ENCODE measurements at places on chromosomes 3 and 15.

DNA sequence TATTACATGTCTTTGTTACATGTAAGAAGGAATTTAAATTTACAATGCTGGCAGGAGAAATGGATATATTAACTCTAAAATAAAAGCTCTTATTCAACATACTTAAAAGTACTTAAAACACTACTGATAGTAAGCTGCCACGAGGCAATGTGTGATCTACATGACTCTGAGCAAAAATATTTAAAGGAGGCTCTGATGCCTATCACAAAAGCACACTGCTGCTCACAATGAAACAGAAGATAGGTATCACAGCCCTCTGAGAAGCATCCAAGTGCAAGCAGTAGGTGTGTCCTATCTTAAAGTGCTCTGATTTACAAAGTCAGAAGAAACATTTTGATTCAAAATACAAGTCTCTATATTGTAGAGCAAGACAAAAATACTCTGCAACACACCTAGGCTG, 371.2 kb upstream of the WNT5A start:
- no peak for DNase-seq

- DNase-seq, result no peak
Observed at GRCh38 chr15:63915209-63915872, 81.6 kb upstream of the HERC1 start.

- DNase-seq, result no peak
Observed at GRCh38 chr15:101558221-101558941, 68.9 kb upstream of the PCSK6 start.

GRCh38 chr3:58288011-58288728, 17.9 kb upstream of the RPP14 start:
- no peak for DNase-seq

DNA sequence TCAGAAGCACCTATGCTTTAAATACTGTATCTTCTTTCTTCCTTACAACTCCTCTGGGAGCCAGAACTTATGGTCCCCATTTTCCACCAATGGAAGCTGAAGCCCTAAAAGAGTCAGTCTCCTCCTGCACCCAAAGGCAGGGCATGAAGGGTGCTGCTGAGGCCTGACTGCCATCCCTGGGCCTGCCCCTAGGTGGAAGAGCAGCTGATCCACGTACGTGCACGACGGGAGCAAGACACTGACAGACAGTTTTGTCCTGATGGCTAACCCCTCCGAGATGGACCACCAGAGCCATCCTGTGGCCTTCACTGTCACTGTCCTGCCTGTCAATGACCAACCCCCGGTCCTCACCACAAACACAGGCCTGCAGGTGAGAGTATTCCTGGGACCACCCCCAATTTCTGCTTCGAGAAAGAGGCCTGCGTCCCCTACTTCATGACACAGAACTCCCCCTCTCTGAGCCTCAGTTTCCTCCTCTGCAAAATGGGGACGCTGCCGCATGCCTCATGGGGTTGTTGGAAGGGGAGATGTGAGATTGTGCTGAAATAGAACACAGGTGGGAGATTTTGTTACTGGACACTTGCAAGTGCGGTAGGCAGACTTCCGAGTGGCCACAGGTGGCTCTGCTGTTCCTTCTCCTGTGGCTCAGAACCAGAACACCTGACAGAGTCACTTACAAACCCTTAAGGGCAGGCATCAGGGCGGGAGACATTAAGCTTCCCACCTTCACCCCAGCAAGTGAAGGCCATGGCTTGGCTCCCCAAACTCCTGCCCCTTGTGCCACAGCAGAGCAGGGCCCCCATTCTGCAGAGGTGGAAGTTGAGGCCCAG, 175.4 kb downstream of the TBC1D2B start:
- DNase-seq, result no peak

GRCh38 chr3:119918992-119919933, 137.4 kb downstream of the NR1I2 start:
- DNase-seq, result no peak

DNA sequence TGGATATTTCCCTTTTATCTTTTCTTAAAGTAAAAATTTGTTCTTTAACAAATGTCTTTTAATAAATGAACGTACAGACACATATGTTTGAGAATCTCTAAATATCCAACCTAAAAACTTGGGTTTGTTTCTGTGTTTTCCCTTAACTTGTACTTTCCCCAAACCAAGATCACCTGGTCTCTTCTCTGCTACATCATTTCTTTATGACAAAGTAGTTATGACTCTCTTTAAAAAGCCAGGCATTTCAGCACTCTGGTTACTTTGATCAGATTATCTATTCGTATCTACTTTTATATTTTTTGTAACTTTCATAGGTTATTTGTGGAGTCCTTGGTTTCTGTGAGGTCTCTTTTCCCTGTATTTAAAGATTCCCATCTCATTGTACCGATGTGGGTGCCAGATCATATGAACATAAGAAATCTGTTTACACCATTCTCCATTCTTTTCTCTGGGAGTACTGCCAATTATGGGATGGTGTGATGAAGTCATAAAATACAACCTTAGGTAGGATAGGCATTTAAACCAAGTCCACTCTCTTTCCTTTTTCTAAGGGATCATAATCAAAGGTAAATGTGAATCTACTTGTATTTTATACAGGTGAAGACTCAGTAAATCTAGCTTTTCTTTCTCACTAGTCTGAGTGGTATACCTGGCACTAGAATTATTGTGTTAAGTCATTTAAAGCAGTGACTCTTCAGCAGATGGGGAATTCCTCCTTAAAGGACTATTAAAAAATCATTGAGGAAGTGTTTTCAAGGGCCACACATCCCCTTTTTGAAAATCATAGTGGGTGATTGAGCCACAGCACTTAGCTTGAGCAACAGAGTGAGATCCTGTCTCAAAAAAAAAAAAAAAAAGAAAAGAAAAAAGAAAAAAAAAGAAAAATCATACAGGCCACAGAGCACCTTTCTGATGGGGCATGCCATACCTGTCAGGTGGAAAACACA, 12.4 kb upstream of the NFKBIZ start:
- no peak for DNase-seq

DNA sequence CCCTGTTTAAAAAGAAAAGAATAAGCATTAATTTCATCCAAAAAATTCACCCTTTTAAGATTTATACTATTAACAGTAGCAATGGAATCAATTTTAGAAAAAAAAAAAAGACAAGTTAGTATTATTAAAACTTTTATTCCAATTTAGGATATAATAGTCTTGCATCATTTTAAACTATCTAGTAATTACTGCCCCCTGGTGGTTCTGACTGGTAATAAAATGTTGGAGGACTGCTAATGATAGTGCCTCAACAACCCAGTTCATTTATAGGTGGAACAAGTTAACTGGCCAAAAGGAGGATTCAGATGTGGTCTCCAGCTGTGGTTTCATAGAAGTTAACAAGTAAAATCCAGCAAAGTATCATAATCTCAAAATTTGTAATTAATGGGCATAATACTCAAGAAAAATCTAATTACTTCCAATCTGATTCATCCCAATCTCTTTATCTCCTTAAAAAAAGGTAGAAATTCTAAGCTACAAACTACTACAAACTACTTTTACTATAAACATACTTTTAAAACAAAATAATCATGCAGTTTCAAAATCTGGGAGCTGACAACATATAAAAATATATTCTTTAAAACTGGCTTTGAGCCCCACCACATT, 30.7 kb upstream of the WDR49 start:
- no peak for DNase-seq

DNA sequence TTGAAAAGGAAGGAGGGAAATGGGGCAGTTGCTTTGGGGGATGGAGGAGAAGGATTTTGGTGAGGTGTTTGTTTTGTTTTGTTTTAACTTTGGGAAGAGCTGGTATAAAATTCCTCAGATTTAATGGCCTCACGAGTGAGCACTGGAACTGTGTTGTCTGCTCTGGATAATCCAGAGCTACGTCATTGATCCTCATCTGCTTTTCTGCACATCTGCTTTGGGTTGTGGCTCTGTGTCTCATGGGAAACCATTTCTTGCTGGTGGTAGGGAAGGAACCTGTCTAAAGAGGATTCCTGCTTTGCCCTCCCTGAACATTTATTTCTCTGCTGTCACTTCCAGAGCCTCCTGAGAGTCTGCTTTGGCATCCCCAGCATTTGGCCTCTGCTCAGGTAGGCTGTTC, 3.1 kb downstream of the SNRK start:
- no peak for DNase-seq

- no peak for DNase-seq
Observed at GRCh38 chr3:15936312-15936711, 138.5 kb upstream of the ANKRD28 start.

DNA sequence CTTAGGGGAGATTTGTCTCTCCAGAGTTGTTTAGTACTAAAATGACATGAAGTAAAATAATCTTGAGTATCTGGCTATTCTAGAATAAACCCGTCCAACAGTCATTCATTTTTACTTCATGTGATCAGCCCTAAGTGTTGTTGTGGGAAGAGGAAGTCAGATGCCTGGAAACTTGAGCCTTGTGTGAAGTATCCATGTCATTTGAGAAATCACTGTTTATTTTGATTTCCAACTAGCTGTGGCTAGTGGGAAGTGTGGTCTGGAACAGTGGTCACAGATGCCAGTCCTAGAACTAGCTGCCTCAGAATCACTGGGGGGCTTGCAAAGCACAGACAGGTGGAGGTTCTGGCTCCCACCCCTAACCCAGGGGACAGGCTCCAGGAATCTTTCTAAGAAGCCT, 77.7 kb upstream of the LIMD1 start:
- DNase-seq, result peak; percentile 65

GRCh38 chr3:62376906-62377877, 3.8 kb upstream of the FEZF2 start:
- DNase-seq, result no peak

- no peak for DNase-seq
Observed at GRCh38 chr15:64037116-64037515, 9.2 kb downstream of the DAPK2 start.

- no peak for DNase-seq
Observed at GRCh38 chr3:10552631-10552943, 47.2 kb upstream of the ATP2B2 start.

DNA sequence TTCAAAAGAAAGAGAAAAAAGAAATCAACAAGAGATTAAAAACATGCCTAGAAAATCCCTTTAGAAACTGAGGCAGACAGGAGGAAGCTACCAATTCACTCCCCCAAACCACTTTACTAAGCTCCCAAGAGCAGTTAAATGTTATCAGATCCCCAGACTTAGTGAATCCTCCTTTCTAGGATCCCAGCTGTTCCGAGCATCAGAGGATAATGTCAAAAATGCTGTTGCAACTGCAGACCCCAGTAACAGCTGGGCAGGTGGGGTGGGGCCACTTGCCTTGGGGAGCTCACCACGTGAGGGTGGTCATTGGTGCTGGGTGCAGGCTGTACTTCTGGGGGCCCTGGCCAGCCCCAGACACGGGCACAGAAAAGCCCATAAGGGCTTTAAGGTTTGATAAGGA, 9.1 kb downstream of the POMGNT2 start:
- no peak for DNase-seq

GRCh38 chr3:15521573-15521965, at the start of gene COLQ:
Gene COLQ (minus strand): TSS chr3:15521706. CDS start chr3:15521625, 81 bp downstream.
- DNase-seq, result no peak

- DNase-seq, result no peak
Observed at GRCh38 chr3:5262507-5262906, 75.0 kb downstream of the EDEM1 start.

DNA sequence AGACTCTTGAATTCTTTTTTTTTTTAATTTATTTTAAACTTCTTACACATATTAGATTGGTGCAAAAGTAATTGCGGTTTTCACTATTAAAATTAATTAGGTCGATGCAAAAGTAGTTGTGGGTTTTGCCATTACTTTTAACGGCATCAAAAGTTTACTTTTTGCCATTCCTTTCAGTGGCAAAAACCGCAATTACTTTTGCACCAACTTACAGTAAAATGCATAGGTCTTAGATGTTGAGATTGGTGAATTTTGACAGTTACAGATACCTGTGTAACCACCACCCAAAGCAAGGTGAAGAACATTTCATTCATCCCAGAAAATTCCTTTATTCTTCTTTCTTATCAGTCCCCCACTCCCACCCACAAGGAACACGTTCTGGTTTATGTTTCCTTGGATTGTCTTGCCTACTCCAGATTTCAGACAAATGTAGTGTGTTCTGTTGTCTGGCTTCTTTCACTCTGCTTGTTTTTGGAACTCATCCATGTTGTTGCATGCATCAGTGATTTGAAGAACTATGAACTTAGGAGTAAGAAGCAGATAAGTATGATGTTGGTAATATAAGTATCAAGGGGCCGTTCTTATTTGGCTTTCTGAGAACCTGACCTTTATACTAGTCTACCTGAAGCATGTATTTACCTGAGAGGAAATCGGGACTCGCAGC, 198.4 kb upstream of the UBE2E1 start:
- DNase-seq, result no peak

DNA sequence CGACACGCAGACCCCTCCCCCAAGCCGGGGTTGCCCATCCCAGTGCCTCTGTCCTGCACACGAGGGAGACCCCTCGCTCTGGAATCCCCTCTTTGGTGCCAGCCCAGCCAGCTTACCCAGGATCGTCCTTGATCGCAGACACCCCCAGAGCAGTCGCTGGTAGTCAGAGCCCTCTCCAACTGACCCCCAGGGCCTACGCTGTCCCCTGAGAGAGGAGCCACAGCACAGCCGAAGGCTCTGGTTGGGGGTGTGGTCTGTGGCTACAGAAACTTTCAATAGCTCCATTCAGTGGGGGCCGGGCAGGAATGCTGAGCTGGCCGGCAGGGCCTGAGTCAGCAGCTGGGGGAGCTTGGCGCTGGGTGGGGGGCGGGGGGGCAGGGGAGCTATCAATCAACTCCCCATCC, at the start of gene LCTL:
TSS of gene LCTL (minus strand) at position 258 of the 404 bp plus-strand sequence. CDS start 633 bp downstream, outside the sequence.
- no peak for DNase-seq

GRCh38 chr3:186053954-186054791, 54.7 kb downstream of the ETV5 start:
- DNase-seq, result no peak

- no peak for DNase-seq
Observed at GRCh38 chr15:31799319-31799714, 231.0 kb upstream of the CHRNA7 start.

DNA sequence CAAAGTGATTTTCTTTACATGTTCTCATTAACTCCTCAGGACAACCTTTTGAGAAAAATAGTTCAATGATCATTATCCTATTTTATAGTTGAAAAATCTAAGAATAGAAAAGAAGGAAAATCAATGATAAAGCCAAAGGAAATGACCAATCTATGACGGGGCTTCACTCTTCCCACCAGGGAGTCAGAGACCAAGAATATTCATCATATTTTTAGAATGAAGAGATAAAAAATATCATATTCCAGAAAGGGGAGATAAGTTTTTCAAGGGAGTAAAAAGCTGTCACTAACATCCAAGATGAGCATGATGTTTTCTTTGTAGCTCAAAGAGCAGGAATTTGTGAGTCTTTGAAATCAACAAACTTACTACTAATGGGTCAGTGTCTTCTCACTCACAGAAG, 71.5 kb upstream of the LPP start:
- no peak for DNase-seq

GRCh38 chr3:78875851-78876250, 891.9 kb downstream of the ROBO1 start:
- DNase-seq, result no peak

GRCh38 chr3:129173725-129174124, 10.0 kb downstream of the CNBP start:
- DNase-seq, result no peak

DNA sequence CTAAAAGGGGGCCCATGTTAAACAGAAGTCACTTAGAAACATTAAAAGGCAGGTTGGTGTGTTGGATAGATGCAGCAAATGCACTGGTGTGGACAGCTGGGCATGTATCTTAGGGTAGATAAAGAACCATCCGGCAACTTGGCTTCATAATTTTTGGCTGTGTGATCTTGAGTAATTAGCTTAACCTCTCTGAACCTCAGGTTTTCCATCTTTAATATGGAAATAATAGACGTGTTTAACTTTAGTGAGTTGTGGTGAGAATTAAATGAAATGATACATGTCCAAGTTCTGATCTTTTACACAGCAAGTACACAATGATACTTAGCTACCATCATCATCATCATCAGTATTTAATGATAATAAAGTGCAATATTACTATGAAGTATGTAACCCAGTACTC, 330.4 kb downstream of the FOXP1 start:
- no peak for DNase-seq

Data from brain pericyte (primary cell).